ENCODE measurements at places on chromosomes 4 and X.

- peak; percentile 4 for DNase-seq
Observed at GRCh38 chrX:63754136-63754859, 30.7 kb downstream of the ARHGEF9 start.

- DNase-seq = peak; percentile 38
Observed at GRCh38 chrX:147850875-147851274, 60.8 kb upstream of the FMR1 start.

- DNase-seq = no peak
Observed at GRCh38 chr4:47650584-47651130, 165.6 kb downstream of the ATP10D start.

GRCh38 chr4:129355516-129355915 is 259.6 kb downstream of the C4orf33 start:
- DNase-seq = no peak

DNA sequence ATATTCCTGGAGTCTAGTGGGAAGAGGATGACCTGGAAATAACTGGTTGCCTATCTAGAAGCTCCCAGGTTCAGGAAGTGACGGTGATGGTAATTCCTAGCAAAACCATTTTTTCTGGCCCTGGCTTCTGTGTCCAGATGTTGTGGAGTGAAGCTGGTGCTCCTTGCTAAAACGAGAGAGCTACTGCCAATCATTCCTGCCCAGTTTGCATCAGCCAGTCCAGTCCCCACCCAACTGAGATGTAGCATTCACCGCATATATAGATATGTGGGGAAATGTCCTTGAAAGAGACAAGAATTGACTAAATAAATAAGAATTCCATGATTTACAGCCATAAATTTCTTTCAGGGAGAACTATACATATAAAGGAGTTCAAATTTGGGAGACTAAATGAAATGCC is 6.3 kb downstream of the HPGDS start:
- DNase-seq = no peak

DNA sequence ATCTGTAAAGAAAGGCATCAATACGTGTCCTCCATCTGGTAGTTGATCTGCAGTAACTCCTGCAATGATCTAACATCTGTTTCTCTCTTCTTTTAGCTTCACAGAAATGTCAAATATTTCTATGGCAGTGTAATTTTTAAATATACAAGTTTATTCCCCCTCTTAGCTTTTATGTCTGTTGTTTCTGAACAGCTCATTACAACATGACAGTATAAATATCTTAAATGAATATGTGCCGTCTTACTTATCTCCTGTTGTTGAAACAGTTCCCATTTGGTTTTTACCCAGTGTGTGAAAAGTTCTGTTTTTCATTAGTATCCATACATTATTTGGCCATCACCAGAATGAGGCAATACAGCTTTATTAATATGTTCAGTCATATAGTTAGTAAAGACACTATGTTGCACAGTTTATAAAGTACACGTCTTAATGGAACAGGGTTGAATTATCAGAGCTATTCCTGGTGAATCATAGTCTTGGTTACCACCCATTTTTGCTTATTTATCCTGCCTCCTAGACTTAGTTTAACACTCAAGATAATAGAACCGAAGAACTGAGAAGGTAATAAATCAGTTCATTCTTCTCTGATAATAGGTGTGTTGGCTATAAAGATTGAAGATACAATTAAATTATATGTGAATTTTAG is 321.6 kb downstream of the TENM3 start:
- no peak for DNase-seq

Data from inflammatory macrophage treated with lipopolysaccharide for 4 hours (primary cell).